ENCODE measurements at places on chromosomes 2 and 18.

GRCh38 chr18:2451556-2451955 lies 119.7 kb downstream of the METTL4 start:
- no peak for DNase-seq

GRCh38 chr18:75472906-75473305 lies 45.4 kb upstream of the SMIM21 start:
- DNase-seq = no peak

DNA sequence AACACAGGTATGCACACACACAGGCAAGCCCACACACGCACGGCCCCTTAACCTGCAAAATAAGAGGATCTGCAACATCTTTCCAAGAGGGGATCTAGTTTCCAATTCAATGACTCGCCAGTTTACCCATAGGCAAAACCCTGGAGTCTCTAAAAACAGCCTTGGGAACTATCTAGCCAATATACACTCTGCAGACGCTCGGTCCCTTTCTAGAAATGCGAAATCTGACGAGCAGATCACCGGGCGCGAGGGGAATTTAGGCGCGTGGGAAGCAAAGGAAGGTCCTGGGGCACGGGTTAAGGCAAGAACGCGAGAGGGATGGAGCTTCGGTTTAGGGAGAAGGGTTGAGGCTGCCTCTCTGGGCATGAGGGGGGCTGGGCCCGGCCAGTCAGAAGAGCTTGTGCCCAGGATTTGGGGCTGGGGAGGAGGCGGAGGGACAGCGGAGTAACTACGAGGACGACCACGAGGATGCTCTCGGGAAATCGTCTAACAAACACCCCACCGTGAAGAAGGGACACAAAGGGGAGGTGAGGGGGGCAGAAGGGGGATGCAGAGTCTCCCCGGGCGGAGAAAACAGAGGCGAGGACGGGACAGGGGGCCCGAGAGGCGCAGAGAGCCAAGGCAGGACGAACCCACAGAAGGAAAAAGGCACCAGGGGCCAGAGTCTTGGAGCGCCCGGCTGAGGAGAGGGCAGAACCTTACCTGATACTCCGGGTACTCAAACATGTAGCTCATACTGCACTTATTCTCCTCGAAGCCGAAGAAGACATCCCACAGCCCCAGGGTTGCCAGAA lies 542 bp downstream of the PGAP1 start:
- DNase-seq = no peak

GRCh38 chr18:77052297-77052982 lies 80.1 kb downstream of the MBP start:
- DNase-seq = no peak

- DNase-seq = no peak
Observed at GRCh38 chr2:136005462-136006196, 20.2 kb upstream of the DARS1 start.

GRCh38 chr18:63182310-63182772 lies 137.2 kb downstream of the BCL2 start:
- DNase-seq = no peak

GRCh38 chr18:63162271-63163014 lies 157.1 kb downstream of the BCL2 start:
- no peak for DNase-seq

GRCh38 chr2:25976983-25977741 lies 5.1 kb downstream of the KIF3C start:
- no peak for DNase-seq

DNA sequence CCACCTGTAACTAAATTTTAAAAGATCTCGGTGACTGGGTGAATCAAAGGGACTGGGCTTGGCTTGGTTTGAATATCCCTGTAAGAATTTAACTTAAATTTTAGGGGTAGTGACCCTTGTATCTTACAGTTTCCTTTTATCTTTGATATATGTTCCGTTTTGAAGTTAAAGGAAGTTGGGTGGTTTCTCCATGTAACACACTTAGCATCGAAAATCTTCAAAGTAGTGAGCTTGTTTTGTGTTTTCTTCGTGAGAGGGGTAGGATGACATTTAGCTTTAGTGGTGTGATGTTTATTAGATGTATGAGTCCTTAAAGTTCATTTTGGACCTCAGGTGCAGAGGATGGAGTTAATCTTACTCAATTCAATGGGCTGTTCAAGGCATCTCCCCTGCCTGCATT lies 1.6 kb downstream of the WDR7 start:
- no peak for DNase-seq

DNA sequence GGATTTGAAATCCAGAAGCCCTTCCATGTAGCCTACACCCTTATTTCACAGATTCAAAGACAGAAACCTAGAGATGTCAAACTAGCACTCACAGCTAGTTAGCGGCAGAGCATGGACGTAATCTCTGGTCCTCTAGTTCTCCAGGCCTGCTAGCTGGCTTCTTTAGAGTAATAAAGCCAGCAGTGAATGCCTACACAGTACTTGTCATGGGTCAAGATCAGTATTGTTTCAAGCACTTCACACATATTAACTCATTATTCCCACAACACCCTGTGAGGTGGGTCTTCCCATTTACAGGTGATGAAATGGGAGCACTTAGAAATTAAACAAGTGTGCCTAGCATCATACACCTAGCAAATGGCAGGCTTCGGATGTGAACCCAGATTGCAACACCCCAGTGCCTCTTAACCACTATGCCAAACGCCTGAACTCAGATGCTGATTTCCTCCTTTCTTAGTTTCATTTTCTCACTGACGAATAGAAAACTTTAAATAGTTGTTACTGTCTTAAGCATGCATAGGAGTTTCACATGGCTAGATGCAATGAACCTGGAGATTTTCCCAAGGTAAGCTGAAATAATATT lies 14.5 kb upstream of the ZBTB14 start:
- no peak for DNase-seq

All from stimulated activated CD4-positive, alpha-beta T cell treated with anti-CD3 and anti-CD28 coated beads, Interleukin-1b, Interleukin-23, amount 100 ng/mL, for 1 hour (primary cell).